Hematopoietic multipotent progenitor cell treated with erythropoietin and hydrocortisone succinate and interleukin-3 and kit ligand, for 6 days (in vitro differentiated cells): ENCODE measurements at places on chromosomes 11 and 22.

DNA sequence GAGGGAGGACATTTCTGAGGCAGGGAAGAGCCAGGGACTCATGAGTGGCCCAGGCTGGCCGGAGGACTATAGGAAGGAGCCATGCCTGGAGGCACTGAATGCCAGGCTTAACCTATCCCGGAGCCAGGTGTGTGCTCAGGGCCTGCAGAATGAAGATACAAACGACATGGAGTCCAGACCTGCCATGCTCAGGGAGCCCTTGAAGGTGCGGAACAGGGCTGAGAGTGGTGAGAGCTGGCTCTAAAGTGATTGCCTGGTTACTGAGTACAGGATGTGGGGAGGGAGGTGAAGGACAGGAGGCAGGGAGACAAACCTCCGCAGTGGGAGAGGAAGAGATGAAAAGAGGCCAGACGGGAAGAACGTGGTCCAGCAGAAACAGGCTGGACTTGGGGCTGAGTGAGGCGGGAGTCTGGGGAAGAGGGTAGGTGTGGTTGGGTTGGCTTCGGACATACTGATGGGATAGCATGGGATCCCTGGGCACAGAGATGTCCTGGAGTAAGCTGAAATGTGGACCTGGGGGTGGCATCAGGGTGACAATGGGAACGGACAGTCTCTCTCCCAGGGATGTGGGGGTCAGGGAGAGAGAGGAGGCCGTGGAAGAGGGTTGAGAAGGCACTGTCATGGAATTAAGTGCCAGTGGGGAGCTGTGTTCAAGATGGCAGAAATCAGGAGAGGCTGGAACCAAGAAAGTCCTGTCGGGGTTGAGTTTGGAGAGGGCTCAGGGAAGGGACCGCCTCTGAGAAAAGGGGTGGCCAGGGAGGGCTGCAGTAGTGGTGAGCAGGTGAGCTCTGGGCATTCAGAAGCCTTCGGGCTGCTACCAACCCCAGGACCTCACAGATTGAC, 1.5 kb upstream of the ANKRD13D start:
- peak; percentile 51 for DNase-seq

GRCh38 chr11:45354976-45355705, 69.0 kb upstream of the SYT13 start:
- peak; percentile 90 for DNase-seq

GRCh38 chr11:110971140-110971539, 258.9 kb upstream of the ARHGAP20 start:
- peak; percentile 16 for DNase-seq

GRCh38 chr11:79582434-79582833, 141.6 kb upstream of the TENM4 start:
- DNase-seq, result no peak

GRCh38 chr22:44880610-44881290, 128.4 kb downstream of the ARHGAP8 start:
- DNase-seq, result no peak

- DNase-seq, result no peak
Observed at GRCh38 chr11:131763193-131763890, 392.9 kb downstream of the NTM start.

DNA sequence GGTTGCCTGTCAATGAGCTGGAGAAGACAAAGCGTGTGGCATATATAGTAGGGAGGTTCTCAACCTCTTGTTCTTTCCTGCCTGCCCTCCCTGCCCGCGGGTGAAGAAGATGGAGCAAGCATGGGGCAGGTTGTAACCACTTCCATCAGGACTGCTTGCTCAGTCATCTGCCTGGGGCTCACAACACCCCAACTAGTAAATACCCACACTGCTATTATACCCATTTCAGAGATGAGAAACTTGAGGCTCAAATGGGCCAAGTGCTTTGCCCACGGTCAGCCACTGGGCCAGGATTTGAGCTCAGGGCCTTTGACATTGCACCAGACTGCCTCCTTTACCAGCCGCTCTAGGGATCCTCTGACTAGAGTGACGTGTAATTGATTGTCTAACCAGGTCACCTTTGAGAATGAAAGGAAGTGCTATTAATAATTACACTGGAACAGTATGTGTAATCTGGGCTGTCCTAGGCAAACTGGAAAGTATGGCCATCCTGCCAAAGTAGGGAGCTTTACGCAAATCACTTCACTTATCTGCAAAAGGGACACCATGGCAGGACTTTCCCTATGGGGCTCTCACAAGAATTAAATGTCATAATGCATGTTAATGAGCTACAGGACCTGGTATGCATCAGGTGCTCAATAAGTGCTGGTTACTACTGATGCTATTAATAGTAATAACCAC, 2.8 kb upstream of the CDC42EP1 start:
- no peak for DNase-seq

GRCh38 chr11:77213589-77214428, 85.8 kb downstream of the MYO7A start:
- DNase-seq, result no peak

DNA sequence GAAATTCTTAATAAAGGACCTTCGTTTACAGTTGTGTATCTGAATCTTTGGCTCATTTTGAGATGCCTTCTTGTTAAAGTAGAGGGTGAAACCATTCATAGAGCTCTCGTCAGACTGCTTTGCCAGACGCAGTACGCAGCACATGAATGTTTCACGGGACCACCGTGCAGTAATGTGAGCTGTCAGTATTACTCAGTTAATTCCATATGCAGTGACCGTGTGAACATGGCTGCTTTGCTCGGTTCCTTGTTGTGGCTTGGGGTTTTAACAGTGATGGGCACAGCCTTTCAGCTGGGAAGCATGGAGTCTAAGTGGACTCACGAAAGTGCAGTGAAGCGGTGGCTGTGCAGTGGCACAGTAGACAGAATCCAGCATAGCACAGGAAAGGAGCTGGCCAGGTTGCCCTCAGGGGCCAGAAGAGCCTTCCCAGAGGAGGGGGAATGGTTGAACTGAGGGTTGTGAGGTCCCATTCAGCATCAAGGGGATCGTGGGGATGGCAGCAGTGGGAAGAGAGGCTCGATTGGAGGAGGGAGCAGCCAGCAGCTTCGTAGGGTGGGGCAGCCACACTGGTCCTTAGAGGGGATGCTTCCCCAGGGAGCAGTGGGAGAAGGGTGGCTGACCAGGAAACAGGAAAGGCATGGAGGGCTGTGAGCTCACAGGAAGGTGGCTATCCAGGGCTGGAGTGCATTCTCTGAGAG, 31.4 kb downstream of the PPFIA1 start:
- no peak for DNase-seq

- no peak for DNase-seq
Observed at GRCh38 chr11:128568166-128568778, 19.1 kb downstream of the ETS1 start.

GRCh38 chr11:14582793-14583192, 60.8 kb upstream of the PDE3B start:
- no peak for DNase-seq

DNA sequence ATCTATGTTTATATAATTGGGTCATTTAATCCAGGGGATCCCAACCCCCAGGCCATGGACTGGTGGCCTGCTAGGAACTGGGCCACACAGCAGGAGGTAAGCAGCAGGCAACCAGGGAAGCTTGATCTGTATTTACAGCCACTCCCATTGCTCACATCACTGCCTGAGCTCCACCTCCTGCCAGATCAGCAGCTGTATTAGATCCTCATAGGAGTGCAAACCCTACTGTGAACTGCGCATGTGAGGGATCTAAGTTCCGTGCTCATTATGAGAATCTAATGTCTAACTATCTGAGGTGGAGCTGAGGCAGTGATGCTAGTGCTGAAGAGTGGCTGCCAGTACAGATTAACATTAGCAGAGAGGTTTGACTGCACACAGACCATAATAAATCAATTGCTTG, 32.8 kb downstream of the MS4A2 start:
- peak; percentile 30 for DNase-seq

DNA sequence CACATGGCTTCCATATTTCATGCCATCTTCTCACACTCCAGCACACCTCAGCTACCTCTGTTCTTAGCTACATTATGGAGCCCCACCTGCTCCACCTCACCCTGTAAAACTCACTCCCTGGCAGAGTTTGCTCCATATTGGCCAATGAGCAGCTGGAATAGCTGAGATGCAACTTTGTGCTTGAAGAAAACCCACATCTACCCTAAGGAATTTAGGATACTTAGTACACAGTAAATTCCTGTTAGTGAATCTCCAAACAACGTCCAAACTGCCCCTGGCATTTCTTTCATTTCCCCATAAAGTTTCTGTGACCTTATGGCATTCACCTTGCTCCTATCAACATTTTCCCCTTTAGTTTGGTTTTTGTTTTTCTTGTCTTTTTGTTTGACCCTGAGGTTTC, 2.2 kb upstream of the VWCE start:
- no peak for DNase-seq

GRCh38 chr11:134733646-134734045, 321.6 kb upstream of the B3GAT1 start:
- no peak for DNase-seq
